ENCODE measurements at places on chromosomes 4 and X.

DNA sequence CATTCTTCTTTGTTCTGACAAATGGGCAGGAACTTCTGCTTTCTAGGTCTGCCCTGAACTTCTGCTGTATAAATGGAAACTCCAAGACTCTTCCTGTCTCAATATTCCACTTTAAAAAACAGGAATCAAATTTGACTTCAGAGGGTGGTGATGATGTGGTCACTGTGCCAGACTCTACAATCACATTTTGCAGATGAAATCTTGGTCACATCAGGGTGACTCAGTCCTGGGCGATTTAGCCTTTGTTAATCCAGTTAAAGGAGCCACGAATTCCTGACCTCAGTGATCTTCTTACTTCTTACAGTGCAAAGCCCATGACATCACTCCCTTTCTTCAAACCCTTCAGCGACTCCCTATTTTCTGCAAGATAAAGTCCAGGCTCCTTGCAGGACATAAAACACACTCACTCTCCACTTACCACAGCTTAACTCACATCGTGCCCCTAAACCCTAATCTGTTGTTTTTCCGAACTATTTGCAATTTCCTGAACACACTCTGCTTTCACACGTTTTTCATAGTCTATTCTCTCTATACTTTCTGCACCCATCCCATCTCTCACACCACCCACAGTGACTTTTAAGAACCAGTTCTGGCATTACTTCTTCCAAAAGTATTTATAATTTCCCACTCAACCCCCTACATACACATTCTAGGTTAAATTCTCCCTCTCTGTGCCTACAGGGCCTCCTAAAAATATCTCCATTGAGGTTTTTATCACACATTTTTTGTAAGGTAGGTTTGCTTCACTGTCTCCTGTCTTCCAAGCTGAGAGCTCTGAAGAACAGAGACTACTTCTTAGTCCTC is 11.1 kb downstream of the GASK1B start:
- DNase-seq: no peak

DNA sequence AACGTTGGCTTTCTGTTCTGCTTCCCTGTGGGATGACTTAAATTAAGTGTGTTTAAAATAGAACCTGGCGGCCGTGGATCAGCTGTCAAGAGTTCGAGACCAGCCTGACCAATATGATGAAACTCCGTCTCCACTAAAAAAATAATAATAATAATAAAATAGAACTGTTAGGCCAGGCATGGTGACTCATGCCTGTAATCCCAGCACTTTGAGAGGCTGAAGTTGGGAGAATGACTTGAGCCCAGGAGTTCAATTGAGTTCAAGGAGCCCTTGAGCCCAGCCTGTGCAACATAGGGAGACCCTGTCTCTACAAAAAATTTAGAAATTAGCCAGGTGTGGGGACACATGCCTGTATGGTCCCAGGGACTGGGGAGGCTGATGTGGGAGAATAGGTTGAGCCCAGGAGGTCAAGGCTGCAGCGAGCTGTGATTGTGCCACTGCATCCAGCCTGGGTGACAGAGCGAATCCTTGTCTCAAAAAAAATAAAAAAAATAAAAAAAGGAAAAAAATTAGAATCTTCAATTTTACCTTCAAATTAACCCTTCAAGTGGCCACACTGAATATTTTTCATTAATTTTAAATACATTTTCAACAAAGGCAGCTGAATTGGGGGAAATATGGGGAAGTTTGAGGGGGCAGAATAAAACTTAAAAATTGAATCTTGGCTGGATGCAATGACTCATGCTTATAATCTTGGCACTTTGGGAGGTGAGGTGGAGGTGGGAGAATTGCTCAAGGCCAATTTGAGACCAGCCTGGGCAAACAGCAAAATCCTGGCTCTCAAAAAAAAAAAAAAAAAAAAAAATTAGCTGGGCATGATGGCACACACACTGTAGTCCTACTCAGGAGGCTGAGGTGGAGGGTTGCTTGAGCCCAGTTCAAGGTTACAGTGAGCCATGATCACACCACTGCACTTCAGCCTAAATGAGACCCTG is 31.8 kb upstream of the HSD17B13 start:
- no peak for DNase-seq

DNA sequence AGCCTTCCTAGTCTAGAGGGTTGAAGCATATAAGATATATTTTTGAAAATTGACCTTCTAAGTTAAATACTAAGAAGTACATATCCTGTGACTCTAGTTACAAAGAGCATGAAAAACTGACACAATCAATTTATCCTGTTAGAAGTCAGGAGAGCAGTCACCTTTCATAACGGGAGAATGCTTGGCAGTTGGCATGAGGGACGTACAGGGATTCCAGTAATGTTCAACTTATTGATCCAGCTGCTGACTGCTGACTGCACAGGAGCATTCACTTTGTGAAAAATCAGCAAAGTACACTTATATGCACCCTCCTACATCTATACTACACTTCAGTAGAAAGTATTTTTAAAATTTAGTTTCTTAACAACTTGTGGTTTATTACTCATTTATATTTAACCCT is 4.2 kb downstream of the ADAMTS3 start:
- DNase-seq: no peak

DNA sequence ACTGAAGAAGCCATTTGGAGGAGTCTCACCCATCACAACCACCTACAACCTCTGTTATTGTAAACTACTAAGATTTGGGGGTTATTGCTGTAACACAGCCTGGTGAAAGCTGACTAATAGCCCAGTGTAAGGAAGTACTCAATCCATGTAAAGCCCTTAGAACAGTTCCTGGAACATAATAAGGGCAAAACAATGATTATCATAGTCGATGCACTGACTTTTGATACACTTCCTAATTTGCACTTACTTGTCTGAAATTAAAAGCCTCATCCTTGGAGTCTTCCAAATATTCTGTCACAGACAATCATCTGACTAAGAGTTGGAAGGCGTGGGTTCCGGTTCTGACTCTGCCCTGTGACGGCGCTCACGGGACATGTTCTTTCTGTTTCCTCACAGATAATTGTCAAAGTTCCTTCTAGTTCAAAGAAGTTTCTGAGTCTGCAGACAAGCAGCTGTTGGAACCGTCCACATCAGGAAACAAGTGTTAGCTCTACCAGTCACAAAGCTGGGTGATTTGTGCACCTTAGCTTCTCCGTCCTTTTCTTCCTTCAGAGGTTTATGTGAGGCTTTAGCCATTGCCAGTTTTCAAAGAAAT is 33.4 kb upstream of the RASGEF1B start:
- peak; percentile 59 for DNase-seq

GRCh38 chr4:185092535-185093197 is 50.4 kb upstream of the SLC25A4 start:
- DNase-seq: no peak

GRCh38 chr4:104494822-104495559 is at the start of gene CXXC4:
Gene CXXC4, minus strand, starts transcription at chr4:104494894. Its CDS starts 3,092 bp downstream, at chr4:104491802.
- no peak for DNase-seq

GRCh38 chrX:84240848-84241565 is 53.0 kb upstream of the RPS6KA6 start:
- DNase-seq: no peak

- DNase-seq: no peak
These were observed 269.6 kb downstream of the GBA3 start for GRCh38 chr4:22962295-22962694.

- no peak for DNase-seq
These were observed 110.0 kb upstream of the PPARGC1A start for GRCh38 chr4:23999714-24000469.

DNA sequence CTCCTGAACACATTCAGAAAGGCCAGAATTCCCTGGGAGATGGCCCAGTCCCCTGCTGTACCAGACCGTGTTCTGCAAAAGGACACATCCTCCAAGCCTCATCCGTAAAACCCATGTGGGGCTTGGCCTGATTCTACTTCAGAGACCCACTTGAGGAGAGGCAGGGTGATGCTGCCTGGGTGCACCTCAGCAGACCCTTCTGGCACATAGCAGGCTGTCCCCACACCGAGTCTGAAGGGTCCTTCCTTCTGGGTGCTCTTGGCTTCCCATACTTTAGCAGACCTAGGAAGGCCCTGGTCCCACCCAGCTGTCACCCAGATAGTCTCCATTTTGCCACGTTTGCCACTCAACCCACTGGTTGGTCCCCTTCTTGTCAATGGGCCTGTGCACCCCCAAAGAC is 270.1 kb upstream of the AGTR2 start:
- no peak for DNase-seq

GRCh38 chrX:38220024-38220414 is 652 bp downstream of the SRPX start:
- DNase-seq: peak; percentile 12

GRCh38 chrX:46957297-46957696 is 45.1 kb downstream of the JADE3 start:
- DNase-seq: no peak

DNA sequence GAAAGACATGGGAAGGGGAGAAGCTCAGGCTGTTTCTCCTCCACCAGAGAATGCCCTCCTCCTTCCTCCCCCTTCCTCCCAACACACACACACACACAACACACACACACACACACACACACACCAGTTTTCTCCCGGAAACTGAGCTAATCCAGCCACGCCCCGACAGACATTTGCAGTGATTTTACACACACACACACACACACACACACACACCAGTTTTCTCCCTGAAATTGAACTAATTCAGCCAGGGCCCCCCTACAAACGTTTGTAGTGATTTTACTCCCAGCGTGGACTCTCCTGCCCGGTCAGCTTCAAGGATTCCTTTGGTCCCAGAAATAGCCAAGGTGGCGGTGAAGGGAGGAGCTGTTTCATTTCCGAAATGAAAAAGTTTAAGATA is 32.9 kb upstream of the STX18 start:
- DNase-seq: no peak

DNA sequence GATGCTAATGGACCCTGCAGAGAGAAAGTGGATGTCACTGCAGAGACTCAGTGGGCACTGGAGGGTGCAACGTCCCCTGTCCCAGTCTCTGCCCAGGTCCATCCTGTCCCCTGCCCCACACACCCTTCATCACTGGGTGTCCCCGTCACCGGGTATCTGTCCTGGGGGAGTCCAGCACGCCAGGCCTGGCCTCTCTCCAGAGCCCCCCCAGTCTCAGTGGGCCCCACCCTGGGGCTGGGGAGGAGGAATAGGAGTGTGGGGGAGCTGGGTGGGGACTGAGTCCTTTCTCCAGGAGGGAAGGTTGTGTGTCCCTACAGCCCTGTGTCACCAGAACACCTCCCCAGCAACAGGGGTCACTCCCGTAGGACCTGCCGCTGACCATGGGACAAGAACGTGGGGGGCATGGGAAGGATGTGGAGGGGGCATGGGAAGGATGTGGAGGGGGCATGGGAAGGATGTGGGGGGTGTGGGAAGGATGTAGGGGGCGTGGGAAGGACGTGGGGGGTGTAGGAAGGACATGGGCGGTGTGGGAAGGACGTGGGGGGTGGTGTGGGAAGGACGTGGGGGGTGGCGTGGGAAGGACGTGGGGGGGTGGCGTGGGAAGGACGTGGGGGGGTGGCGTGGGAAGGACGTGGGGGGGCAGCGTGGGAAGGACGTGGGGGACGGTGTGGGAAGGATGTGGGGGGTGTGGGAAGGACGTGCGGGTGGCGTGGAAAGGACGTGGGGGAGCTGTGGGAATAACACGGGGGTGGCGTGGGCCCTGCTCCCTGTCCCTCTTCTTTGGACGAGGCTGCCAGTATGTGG is 21.0 kb upstream of the SPON2 start:
- no peak for DNase-seq

DNA sequence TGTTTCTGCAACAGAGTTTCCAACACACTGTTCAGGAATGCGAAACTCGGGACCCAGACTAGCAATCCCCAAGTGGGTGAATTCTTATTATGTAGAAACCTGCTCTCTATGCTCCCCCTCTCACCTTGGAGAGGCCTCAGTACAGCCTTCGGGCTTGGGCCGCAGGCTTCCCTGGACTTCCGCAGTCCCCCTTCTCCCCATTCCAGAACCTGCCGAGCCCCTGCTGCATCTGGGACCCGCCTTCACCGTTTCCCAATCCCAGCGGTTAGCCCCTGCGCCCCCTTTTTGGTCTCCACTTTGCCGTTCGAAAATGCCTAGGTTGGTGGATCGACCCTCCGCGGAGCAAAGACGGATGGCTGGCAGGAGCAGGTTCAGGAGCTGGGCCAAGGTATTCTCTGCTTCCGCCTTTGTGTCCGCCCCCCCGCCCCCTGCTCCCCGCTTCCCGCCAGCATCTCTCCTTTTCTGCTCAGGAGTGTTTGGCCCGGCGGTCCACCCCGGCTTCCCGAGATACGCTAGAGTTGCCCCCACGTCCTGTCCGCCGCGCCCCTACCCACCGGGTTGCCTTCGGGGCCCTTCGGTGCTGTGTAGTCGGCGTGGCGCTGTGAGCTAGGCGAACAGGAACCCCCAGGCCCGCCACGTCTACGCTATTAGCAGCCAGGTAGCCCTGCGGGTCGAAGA is 11.5 kb downstream of the HAND2 start:
- DNase-seq: no peak

GRCh38 chrX:109327251-109327650 is 154.6 kb downstream of the GUCY2F start:
- no peak for DNase-seq

DNA sequence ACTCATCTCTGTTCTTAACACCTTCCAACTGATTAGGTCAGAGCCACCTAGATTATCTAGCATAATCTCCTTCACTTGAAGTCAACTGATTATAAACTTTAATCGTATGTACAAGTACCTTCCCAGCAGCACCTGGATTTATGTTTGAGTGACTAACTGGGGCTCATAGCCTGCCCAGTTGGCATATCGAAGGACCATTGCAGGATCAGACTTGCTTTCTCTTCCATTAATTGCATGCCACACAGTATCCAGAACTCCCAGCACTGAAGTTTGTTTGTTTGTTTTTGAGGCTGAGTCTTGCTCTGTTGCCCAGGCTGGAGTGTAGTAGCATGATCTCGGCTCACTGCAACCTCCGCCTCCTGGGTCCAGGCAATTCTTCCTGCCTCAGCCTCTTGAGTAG is 27.9 kb downstream of the GRK4 start:
- DNase-seq: no peak

DNA sequence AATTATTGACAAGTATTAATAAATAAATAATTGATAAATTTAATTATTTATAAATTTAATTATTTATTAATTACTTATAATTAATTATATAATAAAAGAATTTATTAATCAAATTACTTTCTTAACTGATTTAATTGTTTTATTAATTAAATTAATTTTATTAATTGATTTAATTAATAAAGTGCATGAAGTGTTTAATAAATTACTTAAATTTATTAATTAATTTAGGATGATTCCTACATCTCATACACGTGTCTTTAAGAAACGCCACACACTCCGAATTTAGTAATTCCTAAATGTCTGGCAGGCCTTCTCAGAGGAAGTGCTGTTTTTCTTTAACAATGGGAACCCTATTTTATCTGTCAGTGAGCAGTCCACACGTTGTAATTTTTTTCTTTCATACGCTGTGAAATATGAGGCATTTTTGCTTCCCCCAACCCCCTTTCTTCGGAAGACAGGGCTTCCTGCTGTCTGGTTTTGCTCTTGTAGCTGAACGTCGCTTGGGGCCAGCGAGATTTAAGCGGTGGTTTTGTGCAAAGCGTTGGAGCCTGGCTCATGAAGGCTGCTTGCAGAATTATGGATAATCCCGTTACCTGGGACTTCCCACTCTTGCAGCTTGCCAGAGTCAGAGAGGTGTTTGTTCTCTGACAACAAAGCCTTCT is 46.8 kb downstream of the CRLF2 start:
- DNase-seq: no peak
